Natural killer cell treated with Interleukin-12 subunit alpha and Interleukin-12 subunit beta and Interleukin-15 and Interleukin-18, amount 100 ng/mL, for 72 hours (primary cell): ENCODE measurements at places on chromosomes 6 and 20. TPM values are rescaled to one million over a fixed set of nuclear protein-coding genes. Genes with fewer than 3 reads are reported as not detected.

- peaks cover 67% of the 10 kb centered on the region for H3K27me3 ChIP-seq
- H3K4me1 ChIP-seq, result no peaks in the 10 kb centered on the region
- H3K27ac ChIP-seq, result no peak overlapping the region
- H3K4me3 ChIP-seq, result no peak overlapping the region
- peaks cover 6% of the 10 kb centered on the region for H3K36me3 ChIP-seq
Measured at GRCh38 chr20:22574545-22575086, 9.8 kb downstream of the FOXA2 start.

CD93 gene
- total RNA-seq, result 16.8 TPM

SLPI gene
- total RNA-seq, result 7.2 TPM

RAET1L gene
- total RNA-seq, result not detected

DNA sequence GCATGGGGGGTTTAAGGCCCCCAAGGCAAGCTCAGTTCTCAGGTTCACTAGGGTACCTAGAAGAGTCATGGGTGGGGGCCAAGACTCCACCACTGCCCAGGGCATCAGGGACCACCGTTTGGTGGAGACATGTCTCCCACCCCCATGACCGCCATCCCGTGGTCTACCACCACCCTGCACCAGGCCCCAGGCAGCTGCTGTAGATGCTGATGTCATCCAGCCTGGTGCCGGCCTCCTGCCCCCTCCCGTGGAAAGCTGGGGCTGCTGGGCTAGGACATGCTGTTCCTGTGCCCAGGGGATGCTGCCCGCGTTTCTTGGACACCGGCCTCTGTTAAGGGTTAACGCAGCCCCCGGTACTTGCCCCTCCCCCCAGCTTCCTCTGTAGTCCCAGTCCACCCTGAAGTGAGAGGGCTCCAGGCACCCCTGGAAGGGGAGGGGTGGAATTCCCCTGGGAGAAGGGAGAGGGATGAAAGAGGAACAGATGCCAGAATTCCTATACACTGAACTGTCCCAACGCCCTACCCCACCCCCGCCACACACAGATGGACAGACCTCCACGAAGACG, 587 bp downstream of the IP6K3 start:
- H3K4me1 ChIP-seq, result peaks cover 3% of the 10 kb centered on the region
- no peak overlapping the region for H3K27ac ChIP-seq
- no peak for DNase-seq
- H3K4me3 ChIP-seq, result no peak overlapping the region
- H3K36me3 ChIP-seq, result no peaks in the 10 kb centered on the region
- H3K27me3 ChIP-seq, result peaks cover 19% of the 10 kb centered on the region
